CMK (cell line): ENCODE measurements at places on chromosomes 11 and 22.

- DNase-seq: no peak
Observed at GRCh38 chr11:3671334-3672254, at the start of gene CHRNA10. Gene CHRNA10 (minus strand): TSS chr11:3671384. CDS start chr11:3671312, 72 bp downstream.

DNA sequence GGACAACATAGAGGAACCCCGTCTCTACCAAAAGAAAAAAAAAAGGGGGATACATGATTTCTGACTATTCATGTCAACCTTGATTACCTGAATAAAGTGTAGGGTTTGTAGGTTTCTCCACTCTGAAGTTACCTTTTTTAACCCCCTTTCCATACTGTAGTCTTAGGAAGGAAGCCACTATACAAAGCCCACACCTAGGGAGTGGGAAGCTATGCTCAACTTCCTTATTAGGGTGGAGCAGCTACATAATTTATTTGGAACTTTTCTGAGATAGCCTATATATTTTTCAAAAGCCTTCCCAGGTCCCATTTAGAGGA is 582 bp upstream of the ATP6V1E1 start:
- DNase-seq: no peak

DNA sequence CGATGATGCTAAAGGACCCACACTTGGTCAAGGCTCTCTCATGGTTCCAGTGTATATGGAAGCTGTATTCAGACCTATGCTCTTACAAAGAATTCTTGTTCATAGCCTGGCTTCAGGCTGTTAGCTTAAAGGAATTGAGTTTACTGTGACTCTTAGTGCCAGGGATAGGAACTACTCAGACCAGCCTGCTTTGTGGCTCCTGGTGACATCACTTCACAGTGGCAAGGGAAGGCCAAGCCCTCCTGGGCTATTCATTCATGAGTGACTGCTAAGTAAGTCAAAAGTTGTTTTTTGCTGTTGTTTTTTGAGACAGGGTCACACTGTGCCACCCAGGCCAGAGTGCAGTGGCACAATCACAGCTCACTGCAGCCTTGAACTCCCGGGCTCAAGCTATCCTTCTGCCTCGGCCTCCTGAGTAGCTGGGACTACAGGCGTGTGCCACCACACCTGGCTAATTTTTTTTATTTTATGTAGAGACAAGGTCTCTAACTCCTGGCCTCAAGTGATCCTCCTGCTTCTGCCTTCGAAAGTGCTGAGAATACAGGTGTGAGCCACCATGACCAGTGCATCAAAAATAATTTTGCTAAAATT is 9.6 kb downstream of the ART5 start:
- no peak for DNase-seq

- no peak for DNase-seq
Observed at GRCh38 chr11:44608991-44609782, 43.7 kb downstream of the CD82 start.
